ENCODE measurements at places on chromosomes 13 and 19.

- no peak for DNase-seq
Observed at GRCh38 chr13:44093607-44094564, 214.2 kb downstream of the LACC1 start.

GRCh38 chr13:57629391-57629804, 2.1 kb upstream of the PCDH17 start:
- no peak for DNase-seq

DNA sequence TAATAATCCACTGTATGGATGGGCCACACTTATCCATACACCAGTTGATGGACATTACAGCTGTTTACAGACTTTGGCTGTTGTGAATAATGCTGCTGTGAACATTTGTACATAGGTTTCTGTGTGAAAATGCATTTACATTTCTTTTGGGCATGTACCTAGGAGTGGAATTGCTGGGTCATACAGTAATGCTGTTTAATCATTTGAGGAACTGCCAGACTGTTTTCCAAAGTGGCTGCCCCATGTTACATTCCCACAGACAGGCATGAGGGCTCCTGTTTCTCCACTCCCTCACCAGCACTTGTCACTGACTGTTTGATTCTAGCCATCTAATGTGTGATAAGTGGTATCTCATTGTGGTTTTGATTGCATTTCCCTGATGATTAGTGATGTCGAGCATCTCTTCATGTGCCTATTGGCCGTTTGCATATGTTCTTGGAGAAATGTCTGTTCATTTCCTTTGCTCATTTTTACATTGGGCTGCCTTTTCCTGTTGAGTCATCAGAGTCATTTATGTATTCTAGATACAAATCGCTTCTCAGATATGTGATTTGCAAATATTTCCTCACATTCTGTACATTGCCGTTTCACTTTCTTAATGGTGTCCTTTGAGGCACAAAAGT, 12.8 kb downstream of the TMEM255B start:
- DNase-seq: no peak

DNA sequence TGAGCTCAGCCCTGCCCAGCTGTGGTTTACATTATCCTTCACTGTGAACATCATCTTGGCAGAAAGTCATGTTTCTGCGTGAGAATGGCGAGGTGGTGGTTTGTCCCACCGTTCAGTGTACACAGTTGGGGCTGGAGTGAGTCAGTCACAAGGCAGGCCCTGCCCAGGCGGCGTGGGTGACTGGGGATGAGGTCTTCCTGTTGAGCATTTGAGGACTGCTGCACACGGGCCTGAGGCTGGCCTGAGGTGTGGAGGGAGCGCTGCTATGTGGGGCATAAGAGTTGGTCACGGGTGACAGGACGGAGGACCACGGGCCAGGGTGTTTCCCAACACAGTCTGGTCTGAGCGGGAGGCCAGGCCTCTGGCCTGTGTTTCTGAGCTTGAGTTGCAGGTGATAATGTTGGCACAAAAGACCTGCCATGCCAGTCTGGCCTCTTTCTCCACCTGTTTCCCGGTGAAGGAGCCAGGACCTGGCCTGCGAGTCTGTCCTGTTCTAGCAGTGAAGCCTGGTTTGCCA, 13.4 kb upstream of the C19orf33 start:
- DNase-seq: no peak

DNA sequence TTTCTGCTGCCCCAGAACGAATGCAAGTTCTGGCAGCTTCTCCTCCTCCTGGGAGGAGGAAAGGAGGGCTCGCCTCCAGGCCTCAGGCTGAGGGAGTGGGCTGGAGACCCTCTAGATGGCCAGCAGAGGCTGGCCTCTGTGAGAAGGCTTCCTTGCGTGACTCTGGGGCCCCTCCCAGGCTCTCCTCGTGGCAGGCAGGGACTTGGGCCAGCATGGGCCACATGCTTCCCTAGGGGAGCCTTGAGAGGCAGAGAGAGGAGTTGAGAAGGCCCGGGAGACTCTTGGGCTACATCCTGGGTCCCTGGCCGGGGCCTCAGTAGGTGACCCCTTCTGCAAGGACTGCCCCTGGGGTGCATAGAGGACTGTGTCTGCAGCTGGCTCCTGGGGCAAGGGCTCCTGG, 25.9 kb downstream of the LYL1 start:
- no peak for DNase-seq

- DNase-seq: no peak
Observed at GRCh38 chr19:18340990-18341868, 831 bp downstream of the PGPEP1 start.

Data from trophoblast cell (in vitro differentiated cells and primary cell).